ENCODE measurements at places on chromosomes 13 and 19.
A peak's percentile ranks its signal among the peaks of the same experiment; 100 is the strongest.

DNA sequence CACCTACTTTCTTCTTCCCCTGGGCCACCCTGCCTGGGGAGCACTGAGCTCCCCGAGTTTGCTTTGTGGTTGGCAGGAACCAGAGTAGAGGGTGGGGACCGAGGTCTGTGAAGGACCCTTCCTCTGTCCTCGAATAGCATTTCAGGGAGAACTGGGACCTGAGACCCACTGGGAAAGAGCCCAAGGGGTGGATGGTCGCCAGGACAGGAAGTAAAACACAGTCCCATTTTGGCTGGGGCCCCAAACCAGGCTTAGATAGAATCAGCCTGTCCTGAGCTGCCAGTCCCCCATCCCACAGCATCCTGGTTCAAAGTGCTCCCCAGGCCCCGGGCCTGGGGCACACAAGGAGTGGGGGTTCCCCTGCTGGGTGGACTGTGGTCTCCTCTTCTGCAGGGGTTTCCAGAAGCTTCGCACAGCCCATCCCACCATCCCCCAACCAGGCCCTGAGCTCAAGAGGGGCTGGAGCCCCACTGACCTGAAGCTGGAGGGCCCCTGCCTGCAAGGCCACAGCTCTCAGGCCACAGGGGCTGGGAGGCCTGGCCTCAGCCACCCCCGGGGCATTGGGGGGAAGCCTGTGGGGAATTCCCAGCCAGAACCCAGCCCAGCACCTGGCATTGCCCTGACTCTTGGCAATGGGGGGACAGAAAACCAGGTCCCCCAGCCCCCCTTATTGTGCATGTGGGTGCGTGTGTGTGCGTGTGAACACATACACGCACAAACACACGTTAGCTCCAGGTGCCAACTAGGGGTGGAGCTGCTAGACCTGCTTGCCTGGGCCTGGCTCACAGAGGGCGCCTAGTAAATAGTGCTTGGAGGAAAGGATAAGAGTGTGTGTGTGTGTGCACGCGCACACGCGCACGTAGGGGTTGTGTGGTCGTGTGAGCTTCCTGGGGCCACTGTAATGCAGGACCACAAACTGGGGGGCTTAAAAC, 995 bp upstream of the MKNK2 start:
- peak; percentile 80 for DNase-seq

- DNase-seq: no peak
Observed at GRCh38 chr19:43332058-43332922, 21.2 kb upstream of the CD177 start.

DNA sequence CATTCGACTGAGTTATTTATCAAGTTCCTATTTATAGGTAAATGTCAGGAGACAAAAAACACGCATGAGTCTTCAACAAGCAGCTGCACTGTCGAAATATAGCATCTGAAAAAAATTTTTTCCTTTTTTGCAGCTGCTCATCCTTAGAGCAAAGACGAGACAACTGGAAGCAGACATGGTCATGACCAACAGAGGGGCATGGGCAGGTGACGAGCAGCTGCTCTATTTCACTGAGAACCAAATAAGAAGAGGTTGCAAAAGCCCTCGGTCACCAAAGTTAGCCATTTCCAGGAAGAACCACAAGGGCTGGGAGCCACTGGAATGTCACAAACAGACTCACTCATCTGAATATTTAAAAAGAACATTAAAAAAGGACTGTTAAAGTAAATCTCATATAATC, 22.2 kb downstream of the SOHLH2 start:
- no peak for DNase-seq

GRCh38 chr13:112776971-112777370, 87.1 kb downstream of the ATP11A start:
- no peak for DNase-seq

DNA sequence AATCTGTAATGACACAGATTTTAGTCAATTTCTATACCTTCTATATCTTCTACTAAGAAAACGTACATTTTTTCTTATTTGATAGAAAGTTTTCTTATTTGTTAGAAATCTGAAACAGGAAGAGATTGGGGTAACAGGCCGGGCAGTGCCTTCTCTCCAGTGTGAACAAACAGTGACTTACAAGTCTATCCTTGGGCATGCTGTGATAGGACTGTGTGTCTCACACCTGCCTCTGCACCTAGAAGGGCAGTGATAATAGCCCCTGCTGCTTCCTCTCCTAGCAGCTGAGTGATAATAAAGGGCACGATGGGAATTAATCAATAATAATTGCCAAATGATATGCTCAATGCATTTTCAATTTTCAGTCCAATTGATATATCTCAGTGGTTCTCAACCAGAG, 1.4 kb downstream of the TMEM272 start:
- DNase-seq: no peak

DNA sequence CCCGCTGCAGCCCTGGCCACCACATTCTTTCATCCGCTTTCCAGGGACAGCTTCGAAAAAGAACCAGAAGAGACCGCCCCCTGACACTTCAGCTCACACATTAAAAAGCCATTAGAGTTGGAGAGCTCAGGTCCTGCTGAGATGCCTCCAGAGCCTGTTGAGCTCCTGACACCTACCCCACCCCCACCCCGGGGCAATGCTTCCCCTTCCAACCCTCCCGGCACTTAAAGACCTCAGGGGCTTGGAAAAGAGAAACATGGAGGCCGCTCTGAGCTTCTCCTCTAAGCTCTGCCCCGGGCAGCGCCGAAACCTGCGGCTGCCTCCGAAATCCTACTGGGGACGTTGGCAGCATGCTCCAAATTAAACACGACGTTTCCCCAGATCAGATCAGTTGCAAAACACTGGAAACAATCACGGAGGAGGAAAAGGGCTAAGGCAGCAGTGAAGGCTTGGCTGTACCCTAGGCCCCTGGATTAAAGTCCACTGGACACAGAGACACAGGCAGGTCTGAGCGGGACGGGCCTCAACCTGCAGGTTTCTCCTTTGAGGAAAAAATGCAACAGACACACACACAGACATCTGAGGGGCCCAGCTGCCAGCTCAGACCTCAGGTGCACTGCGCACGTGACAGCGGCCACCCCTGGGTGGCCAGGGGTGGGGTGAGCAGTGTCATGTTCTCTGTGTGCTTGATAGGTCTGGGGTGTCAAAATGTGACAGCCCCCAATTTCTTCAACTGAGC, 9.6 kb downstream of the SH3GL1 start:
- DNase-seq: no peak

DNA sequence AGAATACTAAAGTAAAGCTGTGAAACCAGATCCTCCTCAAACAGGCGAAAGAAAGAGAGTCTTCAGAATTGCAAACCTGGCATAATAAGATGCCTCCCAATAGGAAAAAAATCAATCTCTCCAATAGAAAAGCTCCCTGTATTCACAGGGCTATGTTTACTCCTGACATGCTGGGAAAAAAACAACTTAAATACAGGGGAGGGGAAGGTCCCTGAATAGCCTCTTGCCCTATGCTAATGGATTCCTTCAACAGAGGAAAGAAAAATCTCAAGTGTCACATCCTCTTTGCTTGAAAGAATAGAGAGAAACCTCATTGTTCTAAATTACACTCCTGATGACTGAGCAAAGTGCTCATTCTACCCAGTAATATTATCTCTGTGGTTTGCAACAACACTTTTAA, 1271.1 kb upstream of the PRR20A start:
- DNase-seq: no peak

GRCh38 chr13:66222926-66223325, 1007.2 kb downstream of the PCDH9 start:
- no peak for DNase-seq

DNA sequence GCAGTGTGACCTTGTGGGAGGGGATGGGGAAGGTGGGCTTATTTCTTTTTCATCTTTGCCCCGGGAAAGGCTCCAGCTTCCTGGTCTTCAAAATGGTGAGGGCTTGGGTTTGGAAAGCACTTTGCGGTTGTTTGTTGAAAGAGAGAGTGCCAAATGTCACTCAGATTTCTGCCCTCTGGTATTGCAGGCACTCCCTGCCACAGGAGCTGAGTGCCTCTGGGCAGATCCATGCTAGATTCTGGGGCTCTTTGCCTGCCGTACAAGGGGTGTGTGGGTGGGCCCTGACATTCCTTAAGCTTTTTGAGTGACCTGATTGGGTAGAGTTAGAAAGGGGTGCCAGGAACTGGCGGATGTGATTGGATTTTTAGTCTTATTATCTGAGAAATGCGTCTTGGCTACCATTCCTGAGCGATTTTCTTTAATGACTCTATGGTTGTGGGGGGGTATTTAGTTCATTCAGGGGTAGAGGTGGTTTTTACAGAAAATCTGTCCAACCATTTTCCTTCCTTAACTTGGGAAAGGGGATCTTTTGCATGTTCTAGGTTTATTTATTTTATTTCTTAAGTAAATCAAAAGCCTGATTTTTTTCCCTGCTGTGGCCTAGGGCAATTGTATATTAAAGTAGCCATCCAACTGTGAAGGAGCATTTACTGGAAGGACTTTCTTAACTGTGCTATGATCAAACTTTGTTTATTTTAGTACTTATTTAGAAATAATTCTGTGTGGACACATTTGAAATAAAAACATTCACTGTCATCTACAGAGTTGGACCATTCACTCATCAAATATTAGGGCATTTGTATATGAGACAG, 3.2 kb downstream of the ARHGAP35 start:
- DNase-seq: peak; percentile 99

DNA sequence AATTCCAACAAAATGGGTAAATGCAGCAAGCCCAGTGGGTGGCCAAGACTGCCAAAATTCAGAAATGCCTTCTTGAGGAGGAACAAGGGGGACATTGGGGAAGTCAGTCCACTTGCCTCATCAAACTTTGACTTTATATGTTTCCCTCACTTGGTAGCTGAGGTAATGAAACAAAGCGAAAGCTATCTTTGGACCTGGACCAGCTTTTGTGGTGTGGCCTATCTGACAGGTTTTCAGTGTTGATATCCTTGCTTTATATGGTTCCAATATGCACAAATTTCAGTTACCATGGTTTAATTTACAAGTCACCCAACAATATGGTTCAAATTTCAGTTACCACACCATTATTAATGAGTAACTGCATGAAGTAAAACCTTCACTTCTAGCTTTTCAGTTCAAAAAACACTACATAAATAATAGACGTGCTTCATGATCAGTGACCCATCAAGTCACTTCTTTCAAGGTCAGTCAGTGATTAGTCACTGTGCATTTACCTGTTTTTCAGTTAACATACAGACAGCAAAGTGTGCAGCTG, 17.7 kb upstream of the POU4F1 start:
- no peak for DNase-seq

- no peak for DNase-seq
Observed at GRCh38 chr13:93767917-93768409, 541.4 kb downstream of the GPC6 start.

- DNase-seq: no peak
Observed at GRCh38 chr13:110705356-110705825, 525 bp downstream of the CARS2 start.

DNA sequence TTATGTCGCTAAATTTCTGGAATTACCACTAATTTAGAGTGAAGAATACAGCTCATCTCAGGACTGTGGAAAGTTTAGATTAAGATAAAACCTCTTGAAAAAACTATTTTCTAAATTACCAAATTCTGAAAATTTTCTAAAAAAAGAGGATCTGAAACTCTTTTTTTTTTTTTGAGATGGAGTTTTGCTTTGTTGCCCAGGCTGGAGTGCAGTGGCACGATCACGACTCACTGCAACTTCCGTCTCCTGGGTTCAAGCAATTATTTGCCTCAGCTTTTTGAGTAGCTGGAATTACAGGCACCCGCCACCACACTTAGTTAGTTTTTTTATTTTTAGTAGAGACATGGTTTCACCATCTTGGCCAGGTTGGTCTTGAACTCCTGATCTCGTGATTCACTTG, 16.6 kb upstream of the ZNF253 start:
- DNase-seq: no peak

GRCh38 chr13:112450118-112450903, 74.2 kb downstream of the SPACA7 start:
- DNase-seq: no peak

DNA sequence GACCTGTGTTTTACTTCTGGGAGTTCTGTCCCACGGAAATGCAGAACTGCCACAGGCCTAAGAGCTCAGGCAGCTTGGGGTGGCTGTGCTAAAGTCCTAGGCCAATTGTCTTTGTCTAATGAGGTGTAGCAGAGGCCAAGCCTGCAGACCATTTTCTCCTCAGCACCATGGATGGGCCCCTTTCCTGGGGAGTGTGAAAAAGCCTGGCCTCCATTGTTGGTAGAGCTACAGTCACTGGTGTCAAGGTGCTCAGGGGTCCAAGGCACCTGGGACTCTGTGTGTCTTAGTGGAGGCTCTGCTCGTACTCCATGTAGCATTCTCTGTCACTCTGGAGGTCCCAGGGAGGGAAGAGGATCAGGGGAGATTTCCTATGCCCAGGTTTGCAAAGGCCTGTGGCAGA, 329.6 kb downstream of the SLITRK5 start:
- no peak for DNase-seq

DNA sequence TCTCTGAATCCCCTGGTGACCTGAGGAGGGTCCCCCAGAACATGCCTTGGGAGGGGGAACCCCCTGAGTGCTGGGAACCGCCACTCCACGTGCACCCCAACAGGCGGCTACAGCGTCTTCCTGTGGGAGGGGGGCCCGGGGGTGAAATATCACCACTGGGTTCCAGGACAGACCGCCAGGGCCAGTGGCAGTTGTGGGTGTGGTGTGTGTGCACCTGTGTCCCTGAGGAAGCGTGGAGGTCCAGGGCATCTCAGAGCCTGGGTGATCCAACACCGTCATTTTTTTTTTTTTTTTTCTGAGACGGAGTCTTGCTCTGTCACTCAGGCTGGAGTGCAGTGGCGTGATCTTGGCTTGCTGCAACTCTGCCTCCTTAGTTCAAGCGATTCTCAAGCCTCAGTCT, 4.2 kb downstream of the ADGRE5 start:
- DNase-seq: no peak

GRCh38 chr19:10271543-10272086, 695 bp downstream of the ICAM1 start:
- DNase-seq: no peak

- no peak for DNase-seq
Observed at GRCh38 chr13:103810026-103810425, 743.8 kb upstream of the SLC10A2 start.

- DNase-seq: no peak
Observed at GRCh38 chr13:105035092-105035491, 1500.4 kb downstream of the EFNB2 start.

DNA sequence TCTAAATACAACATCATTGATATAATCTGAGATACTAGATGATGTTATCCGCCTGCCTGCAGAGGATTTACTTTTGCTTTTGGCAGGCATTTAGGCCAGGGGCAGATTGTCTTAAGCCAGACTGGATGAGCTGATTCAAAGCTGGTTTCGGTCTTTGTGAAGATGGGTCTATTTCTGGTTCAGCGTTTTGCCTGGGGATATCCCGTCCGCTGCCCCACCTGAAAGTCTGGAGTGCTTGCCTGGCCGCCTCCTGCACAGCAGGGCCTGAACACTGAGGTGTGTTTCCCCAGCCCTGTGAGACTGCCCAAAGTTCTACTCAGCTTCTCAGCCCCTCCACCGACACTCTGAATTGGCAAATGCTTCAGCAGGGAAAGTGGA, 149.7 kb downstream of the KATNAL1 start:
- no peak for DNase-seq

GRCh38 chr13:36839981-36840380, 21.0 kb downstream of the RFXAP start:
- DNase-seq: no peak

- no peak for DNase-seq
Observed at GRCh38 chr19:45879055-45879454, 6.9 kb downstream of the IRF2BP1 start.

GRCh38 chr19:43308244-43308815, 39.0 kb upstream of the PSG9 start:
- DNase-seq: no peak

- DNase-seq: no peak
Observed at GRCh38 chr19:33498391-33499000, 23.1 kb downstream of the PEPD start.

- DNase-seq: no peak
Observed at GRCh38 chr19:7658219-7658686, 10.6 kb upstream of the RETN start.
